ENCODE measurements at places on chromosomes 6 and 20.

DNA sequence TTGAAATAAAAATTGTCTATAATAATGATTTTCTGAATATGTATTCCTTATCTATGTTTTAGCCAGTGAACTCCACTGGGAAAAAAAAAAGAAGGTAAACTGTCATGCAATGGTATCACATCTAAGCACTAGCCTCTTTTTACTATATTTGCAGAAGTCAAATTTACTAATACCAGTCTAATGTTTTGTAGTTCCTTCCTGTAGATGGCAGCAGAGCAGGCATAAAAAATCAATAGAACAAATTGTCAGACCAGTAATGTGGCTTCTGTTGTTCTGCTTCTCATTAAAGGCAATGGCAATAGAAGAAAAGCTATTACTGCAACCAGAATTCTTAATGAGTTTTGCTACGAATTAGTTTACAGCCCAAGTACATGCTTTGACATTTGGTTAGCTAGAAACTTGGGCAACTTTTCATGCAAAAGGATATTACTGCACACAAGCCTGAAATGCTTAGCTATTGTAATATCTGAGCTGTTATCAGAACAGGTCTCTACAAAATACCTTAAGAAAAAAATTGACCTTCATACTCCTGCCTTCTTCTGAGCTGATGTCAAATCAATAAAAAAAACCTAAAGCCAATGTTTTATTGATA lies 476.9 kb downstream of the KHDRBS2 start:
- DNase-seq, result peak; percentile 35

DNA sequence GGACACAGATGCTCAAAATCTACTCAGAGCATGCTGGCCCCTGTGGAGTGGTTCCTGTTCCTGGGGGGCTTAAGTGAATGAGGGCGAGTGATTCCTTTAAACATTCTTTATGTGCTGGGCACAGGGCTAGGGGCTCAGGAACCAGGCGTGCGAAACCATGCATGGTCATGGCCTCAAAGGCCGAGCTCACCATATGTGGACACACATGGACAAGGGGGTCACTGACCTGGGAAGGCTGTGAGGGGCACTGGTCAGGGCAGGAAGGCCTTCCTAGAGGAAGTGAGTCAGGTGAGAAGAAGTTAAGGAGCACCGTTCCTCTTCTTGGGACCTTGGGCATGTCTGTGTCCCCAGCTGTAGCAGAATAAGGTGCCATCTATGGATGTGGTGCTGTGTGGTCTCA lies 74.6 kb upstream of the BHLHE23 start:
- no peak for DNase-seq

- DNase-seq, result no peak
Observed at GRCh38 chr20:19512886-19513677, 245.0 kb upstream of the RIN2 start.

- DNase-seq, result peak; percentile 84
Observed at GRCh38 chr6:11231564-11232192, 790 bp downstream of the NEDD9 start.

DNA sequence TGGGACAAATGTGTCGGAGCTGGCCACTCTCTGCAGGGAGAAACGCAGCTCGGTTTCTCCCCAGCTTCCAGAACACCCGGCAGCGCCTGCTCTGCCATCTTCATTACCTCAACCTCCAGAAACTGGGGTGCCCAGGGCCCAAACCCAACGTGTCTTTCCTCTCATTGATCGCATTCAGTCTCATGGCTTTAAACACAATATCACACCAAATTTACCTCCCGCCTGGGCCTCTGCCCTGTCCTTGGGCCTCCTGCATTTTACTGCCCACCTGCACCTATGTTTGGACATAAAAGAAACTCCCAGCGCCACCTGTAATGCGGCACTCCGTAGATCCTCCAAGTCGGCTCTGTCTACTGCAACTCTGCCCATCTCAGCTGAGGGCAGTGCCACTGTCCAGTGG lies 22.2 kb downstream of the SERPINB6 start:
- DNase-seq, result no peak

- peak; percentile 51 for DNase-seq
Observed at GRCh38 chr6:74366634-74367033, 670.6 kb downstream of the CD109 start.

DNA sequence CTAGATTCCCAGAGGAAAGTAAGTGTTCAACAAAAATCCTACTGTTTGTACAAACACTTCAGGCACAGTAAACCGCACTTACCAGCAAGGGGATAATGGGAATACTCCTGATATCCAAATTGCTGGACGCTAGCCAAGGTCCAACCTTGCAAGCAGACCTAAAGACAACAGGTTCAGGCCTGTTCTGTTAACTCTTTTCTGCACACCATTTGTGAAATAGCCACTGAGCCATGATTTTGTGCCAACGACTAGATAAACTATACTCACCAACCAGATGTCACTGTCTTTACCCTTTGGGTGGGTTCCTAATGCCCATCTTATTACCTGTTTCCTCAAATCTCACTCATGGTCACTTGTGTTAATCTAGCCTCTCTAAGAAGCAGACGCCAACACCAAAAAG lies 43.5 kb downstream of the GOPC start:
- no peak for DNase-seq

- DNase-seq, result no peak
Observed at GRCh38 chr20:52012079-52012478, 179.5 kb downstream of the ZFP64 start.

GRCh38 chr6:105120570-105120969 lies 59.2 kb downstream of the POPDC3 start:
- DNase-seq, result peak; percentile 12

DNA sequence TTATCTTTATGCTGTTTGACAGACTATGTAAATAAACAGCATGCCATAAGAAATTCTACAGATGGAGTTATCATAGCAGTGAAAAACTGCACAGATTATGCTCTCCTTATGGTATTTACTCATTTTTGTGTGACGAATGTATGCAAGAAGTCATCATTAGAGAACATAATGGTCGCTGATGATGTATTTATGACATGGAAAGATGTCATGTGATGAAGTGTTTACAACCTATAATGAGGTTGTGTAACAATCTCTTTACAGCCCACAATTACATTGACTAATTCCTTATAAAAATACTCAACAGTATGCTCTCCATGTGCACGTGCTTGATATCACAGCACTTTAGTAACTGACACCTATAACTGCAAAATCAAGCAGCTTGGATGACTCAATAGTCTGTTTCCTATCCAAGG lies 192.4 kb downstream of the BMP2 start:
- DNase-seq, result no peak

DNA sequence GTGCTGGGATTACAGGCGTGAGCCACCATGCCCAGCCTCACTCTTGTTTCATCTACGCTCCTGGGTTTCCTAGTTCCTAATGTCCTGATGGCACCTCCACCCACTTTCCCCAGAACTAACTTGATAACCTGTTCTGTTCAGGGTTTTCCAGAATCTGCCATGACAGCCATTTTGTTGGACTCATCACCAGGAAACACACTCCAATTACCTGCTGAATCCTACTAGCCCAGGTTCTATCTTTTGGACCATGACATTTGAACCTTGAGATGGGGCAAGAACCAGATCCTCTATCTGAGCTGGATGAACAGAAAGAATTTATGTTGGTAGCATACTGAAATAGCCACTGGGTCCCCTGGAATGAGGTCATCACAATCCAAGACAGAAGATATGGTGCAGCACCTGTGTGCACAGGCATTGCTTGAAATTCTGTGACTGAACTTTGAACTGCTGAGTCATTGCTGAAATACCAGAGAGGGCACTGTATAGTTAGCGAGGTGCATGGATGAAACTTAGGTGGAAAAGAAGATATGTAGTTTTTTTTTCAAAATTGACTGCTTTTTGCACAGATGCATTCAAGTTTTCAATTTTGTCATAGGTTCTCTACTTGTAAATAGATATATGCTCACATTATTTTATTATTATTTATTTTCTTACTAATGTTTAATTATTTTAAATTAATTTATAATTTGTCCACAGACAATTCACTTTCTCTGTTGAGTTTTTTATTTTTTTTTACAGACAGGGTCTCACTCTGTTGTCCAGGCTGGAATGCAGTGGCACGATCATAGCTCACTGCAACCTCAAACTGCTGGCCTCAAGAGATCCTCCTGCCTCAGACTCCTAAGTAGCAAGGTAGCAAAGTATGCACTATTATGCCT lies 42.8 kb upstream of the TASP1 start:
- DNase-seq, result no peak

GRCh38 chr20:16228722-16229121 lies 344.5 kb downstream of the KIF16B start:
- no peak for DNase-seq

DNA sequence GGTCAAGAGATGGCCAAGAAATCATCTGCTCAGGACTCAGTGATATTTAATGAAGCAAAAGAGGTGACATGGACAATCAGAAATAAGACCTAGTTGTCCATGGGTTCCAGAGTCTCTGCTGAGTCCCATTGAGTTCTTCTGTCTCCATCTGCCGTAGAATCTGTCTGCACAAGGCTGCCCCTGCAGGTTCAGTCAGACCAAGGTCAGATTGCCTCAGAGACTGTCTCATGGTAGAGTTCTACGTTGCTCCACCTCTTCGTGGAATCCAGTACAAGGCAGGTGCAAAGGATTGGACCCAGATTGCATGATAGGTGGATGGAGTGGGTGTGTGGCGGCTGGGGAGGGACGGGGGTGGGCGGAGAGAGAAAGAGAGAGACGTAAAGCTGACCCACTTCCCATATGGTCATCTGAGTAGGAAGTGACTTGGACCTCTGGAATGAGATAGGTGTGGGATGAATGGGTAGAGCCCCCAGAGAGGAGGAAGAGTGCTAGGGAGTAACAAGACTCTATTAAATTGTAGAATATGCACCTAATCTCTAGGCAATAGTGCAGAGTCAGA lies 75.3 kb downstream of the SOBP start:
- DNase-seq, result no peak

- peak; percentile 92 for DNase-seq
Observed at GRCh38 chr20:59748619-59749191, 144.4 kb downstream of the PHACTR3 start.

DNA sequence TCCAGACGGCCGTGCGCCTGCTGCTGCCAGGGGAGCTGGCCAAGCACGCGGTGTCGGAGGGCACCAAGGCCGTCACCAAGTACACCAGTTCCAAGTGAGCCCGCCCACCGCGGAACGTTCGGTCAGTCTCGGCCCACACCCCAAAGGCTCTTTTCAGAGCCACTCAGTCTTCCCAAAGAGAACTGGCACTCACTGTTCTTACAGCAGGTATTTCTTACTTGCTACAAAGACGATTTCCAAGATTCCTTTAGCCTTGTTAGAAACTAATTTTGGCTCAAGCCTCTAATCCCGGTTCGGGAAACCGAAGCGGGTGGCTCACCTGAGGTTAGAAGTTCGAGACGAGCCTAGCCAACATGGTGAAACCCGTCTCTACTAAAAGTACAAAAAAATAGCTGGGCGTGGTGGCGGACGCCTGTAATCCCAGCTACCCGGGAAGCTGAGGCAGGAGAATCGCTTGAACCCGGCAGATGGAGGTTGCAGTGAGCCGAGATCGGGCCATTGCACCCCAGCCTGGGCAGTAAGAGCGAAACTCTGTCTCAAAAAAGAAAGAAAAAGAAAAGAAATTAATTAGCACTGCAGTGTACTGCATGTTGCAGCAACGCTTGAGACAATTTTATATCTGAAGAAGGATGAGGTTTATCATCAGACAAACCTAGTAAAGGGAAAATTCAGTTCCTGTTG lies 73.1 kb downstream of the OR2B2 start:
- DNase-seq, result peak; percentile 75

DNA sequence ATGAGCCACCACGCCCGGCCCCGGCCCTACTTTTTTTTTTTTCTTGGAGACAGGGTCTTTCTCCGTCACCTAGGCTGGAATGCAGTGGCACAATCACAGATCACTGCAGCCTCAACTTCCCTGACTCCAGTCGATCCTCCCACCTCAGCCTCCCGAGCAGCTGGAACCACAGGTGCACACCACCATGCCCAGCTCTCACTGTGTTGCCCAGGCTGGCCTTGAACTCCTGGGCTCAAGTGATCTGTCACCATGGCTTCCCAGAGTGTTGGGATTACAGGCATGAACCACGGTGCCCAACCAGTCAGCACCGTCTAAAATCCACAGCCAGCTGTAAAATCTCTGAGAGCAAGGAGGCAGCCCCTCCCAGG lies 17.4 kb downstream of the SLC17A9 start:
- no peak for DNase-seq

DNA sequence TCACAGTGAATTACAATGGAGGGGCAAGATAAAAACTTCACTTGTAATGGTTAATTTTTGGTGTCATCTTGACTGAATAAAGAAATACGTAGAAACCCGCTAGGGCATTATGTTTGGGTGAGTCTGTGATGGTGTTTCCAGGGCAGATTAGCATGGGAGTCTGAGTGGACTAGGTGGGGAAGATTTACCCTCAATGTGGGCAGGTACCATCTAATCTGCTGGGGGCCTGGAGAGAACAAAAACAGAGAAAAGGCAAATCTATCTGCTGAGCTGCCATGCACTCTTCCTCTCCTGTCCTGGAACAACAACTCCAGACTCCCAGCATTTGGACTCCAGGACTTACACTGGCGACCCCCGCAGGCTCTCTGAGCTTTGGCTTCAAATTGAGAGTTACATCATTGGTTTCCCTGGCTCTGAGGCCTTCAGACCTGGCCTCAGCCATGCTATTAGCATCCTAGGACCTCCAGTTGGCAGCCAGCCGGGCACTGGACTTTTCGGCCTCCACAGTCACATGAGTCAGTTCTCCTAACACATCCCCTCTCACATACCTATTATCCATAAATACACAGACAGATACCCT lies 19.7 kb downstream of the NINL start:
- no peak for DNase-seq

DNA sequence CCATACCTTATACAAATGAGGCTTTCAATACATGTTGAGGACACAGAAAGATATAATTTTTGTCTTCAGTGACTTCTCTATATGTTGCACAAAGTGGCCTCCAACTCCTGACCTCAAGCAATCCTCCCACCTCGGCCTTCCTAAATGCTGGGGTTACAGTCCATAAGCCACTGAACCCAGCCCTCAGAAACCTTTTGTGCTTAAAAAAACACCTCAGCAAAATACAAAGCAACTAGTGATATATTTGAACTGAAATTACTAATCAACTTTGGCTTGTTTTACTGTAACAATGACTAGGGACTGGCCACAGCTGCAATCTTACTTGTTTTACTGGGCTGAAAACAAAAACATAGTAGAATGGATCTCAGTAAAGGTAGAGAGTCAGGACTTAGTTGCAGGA lies 3.2 kb upstream of the ZNF184 start:
- no peak for DNase-seq

DNA sequence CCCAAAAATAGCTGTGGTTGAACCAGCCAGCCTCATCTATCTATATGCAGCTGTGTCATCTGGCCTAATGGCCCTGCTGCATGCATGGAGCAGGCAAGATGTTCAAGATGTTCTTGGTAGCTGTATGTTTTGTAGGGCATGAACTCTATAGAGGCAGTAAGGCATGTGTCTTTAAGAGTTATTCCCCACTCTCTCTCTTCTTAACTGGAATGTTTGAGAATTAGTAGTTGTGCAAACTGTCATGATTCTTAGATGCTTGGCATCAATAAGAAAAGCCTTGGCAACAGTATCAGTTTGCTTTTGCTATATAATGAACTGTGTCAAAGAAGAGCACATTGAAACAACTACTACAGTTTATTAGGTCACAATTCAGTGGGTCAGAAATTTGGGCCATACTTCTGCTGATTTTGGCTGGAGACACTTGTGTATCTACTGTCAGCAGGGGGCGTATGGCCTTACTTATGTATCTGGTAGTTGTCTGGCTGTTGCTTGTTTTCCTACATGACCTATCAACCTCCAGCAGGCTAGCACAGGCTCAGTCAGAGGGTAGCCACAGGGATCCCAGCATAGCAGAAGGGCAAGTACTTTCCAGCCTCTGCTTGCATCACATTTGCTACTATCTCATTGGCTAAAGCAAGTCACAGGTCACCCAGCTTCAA lies 56.1 kb upstream of the LAMP5 start:
- peak; percentile 29 for DNase-seq

- DNase-seq, result no peak
Observed at GRCh38 chr20:24998631-24999445, 6.3 kb upstream of the APMAP start.
